Activated CD8-positive, alpha-beta memory T cell treated with anti-CD3 and anti-CD28 coated beads, Interleukin-2, amount 50 U/mL, for 48 hours (primary cell): ENCODE measurements at places on chromosomes 2 and 18.

GRCh38 chr2:178506949-178507348 lies 26.7 kb downstream of the PLEKHA3 start:
- no peak for DNase-seq

DNA sequence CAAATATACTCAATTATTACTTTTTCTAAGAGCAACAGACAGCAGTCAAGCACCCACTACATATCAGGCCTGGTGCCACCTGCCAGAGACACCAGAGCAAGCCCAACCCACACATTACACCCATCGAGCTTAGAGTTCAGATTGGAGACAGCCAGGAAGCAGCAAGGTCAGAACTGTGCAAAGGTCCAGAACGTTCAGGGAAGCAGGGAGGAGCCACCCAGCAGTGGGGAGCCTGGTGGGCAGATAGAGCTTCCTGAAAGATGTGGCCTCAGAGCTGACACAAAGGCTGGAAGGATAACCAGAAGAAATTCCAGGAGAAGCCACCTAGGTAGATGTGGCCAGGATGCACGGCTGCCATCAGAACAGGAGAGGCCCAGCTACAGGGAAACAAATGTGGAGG lies 440.5 kb upstream of the ID2 start:
- DNase-seq: no peak

DNA sequence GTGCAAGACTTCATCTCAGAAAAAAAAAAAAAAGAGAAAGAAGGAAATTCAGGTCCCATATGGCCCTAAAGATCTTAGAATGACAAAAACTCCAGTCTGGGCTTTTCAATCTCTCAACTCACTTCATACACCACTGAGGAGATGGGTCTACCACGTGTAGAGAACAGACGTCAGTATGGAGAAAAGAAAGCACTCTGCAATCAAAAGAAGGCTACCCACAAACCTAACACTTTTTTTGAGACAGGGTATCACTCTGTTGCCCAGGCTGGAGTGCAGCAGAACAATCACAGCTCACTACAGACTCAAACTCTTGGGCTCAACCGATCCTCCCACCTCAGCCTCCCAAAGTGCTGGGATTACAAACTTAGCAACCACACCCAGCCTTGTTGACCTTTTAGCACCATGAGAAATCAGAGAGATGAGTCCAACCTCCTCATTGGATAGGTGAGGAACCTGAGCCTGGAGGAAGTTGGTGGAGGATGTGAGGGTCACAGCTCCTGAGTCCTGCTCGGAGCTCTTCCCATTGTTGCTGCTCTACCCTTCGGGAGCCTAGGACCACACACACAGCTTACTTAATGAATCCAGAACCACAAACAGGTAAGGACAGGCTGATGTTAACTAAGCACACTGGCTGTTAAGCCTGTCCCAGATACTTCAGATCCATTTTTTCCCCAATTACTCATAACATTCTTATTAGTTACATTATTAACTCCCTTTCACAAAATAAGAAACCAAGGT lies 23.7 kb downstream of the TBC1D8 start:
- no peak for DNase-seq

GRCh38 chr18:36441426-36442240 lies 144.1 kb downstream of the FHOD3 start:
- DNase-seq: no peak

DNA sequence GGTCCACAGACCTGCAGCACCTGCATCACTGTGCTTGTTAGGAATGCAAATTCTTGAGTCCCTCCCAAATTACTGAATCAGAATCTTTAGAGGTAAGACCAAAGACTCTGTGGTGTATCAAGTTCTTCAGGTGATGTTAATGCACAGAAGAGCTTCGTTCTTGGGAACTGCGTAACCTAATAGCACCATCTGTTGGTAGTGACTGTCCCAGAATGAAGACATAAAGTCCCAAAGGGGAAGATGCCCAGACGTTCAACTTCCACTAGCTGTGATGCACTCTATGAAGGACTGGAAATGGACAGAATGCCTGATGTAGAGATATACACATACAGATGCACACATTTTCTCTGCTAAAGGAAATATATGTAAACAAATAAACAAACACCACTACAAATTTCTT lies 576.0 kb downstream of the LRP1B start:
- no peak for DNase-seq

GRCh38 chr2:224937887-224938286 lies 104.4 kb downstream of the DOCK10 start:
- no peak for DNase-seq

DNA sequence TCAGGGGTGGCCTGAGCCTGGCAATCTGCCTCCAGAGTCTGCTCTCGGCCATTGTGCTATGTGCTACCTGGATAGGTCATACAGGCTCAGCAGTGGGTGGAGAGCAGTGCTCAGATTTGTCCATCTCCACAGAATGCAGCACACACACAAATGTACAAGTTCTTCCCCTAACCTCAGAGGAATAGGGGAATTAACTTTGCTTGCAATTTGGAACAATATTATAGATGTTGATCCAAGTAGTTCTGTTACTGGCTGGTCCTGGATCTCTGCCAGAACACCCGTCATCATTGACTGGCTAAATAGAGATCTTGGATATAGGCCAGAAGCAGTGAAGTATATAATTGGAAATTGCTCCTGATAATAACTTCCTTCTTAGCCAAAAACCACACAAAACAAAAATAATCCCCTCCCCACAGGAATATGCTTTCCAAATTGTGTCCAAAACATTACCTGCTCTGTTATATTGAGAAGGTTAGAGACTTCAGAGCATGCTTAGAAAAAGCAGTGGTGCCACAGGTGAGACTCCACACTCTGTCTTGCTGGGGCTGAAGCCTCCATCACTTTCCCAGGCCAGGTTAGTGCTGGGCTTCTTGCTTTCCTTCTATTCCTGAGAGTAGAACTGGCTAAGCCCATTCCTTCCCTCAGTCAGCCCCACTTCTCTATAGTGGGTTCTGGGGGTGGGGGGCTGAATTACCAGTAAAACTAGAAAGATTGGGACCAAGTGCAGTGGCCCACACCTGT lies 38.8 kb downstream of the NCAPH start:
- no peak for DNase-seq

DNA sequence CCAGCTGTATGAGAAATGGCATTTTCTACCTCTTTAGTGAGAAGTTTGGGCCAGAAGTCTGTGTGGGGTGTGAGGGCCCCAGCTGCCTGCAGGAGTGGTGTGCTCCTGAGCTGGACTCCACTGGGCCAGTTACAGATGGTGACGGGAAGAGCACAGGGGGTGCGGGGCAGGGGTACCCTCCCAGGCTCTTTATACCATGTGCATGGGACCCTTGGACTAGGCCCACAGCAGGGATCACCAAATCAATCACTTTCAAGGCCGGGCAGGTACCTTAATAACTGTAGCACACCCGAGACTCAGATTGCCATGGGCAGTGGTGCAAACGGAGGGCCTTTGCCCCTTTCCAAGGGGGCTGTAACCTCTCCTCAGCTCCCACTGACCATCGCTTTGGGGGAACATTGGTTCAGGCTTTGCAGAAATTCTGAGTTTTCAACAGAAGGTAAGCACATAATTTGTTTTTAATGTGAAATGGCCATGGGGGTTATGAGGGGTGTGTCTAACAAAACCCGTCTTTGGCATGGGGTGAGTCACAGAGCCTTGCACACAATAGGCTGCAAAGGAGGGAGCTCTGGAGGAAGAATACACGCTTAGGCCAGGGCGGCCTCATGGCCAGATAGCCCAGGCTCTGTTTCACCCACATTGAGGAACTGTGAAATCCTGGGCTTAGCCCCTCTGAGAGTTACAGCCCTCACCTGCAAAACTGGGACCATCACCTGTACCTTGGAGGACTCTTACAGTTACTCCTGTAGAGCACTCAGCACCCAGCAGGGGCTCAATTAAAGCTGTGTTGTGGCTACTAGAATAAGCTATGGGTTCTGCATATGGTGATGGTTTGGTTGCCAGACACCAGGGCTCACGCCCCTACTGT lies 141.0 kb upstream of the BCL2L11 start:
- no peak for DNase-seq

GRCh38 chr2:1777781-1778180 lies 33.5 kb upstream of the PXDN start:
- no peak for DNase-seq

DNA sequence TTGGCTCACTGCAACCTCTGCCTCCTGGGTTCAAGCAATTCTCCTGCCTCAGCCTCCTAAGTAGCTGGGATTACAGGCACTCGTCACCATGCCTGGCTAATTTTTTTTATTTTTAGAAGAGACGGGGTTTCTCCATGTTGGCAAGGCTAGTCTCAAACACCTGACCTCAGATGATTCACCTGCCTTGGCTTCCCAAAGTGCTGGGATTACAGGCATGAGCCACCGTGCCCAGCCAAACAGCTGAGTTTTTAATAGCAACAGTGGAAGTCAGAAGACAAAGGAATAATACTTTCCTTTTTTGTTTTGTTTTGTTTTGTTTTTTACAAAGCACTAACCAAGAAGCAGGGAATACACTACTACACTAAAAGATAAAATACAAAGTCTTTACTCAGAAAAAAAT lies 16.9 kb downstream of the GPR75 start:
- no peak for DNase-seq

- no peak for DNase-seq
Measured at GRCh38 chr18:48191494-48191893, 217.7 kb downstream of the ZBTB7C start.

DNA sequence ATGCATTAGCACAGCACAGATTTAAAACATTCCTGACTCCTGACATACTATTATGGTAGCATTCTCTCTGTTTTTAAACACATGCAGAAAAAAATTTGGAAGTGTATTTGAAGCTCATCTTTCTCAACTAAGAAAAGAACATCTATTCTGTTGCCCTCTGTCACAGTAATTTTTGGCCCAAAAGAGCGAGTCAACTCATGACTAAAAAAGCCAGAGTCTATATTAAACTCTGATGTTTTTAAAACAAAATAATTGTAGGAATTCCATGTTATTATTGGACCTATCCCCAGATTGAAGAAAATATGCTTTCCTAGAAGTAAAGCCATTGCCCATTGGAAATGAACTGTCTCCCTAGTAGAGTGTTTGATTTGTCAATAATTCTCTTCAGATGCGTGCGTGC lies 96.7 kb downstream of the CRIM1 start:
- no peak for DNase-seq

GRCh38 chr18:47754311-47755101 lies 176.0 kb downstream of the SMAD2 start:
- DNase-seq: peak; percentile 92

- no peak for DNase-seq
Measured at GRCh38 chr2:136255127-136255526, 137.2 kb upstream of the CXCR4 start.

GRCh38 chr2:3280197-3280596 lies 97.4 kb downstream of the EIPR1 start:
- no peak for DNase-seq

- DNase-seq: no peak
Measured at GRCh38 chr18:67525328-67526099, 9.0 kb upstream of the DSEL start.

GRCh38 chr2:240356700-240357640 lies 78.5 kb upstream of the GPC1 start:
- DNase-seq: no peak

- no peak for DNase-seq
Measured at GRCh38 chr18:38868757-38869156, 1303.2 kb upstream of the CELF4 start.

- DNase-seq: no peak
Measured at GRCh38 chr18:6537475-6537874, 122.8 kb upstream of the L3MBTL4 start.

GRCh38 chr2:47309472-47309951 lies 93.4 kb upstream of the MSH2 start:
- DNase-seq: no peak

DNA sequence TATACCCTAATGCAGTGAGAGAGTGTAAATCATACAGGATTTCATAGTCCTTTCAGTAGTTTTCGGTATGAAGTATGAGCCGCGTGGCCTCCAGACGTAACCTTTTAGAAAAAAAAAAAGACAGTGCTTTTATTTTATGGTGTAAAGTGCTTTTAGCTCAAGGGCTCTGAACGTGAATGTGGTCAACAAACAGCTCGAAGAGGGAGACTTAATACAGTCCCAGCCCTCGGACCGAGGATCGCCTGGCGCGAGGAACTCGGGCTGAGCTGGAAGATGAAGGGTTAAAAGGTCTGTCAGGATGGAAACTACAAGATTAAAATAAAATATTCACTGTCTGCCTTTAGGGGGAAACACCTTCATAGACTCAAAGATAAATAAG lies 4.0 kb upstream of the BCL11A start:
- DNase-seq: no peak

- DNase-seq: no peak
Measured at GRCh38 chr2:119713819-119714490, 35.0 kb downstream of the TMEM177 start.

DNA sequence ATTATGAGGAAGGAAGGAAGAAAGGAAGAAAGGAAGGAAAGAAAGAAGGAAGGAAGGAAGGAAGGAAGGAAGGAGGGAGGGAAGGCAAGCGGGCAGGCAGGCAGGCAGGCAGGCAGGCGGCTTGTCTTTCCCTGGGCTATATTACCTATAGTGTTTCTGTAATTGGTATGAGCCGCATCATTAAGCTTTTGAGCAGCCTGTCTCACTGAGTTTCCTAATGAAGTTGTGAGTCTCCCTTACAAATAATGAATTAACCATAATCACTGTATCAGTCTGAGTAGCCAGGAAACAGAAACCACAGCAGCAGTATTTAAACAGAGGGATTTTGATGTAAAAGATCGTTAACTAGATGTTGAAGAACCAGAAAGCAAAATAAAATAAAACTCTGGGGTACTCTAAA lies 11.8 kb upstream of the SULT1C3 start:
- DNase-seq: no peak

DNA sequence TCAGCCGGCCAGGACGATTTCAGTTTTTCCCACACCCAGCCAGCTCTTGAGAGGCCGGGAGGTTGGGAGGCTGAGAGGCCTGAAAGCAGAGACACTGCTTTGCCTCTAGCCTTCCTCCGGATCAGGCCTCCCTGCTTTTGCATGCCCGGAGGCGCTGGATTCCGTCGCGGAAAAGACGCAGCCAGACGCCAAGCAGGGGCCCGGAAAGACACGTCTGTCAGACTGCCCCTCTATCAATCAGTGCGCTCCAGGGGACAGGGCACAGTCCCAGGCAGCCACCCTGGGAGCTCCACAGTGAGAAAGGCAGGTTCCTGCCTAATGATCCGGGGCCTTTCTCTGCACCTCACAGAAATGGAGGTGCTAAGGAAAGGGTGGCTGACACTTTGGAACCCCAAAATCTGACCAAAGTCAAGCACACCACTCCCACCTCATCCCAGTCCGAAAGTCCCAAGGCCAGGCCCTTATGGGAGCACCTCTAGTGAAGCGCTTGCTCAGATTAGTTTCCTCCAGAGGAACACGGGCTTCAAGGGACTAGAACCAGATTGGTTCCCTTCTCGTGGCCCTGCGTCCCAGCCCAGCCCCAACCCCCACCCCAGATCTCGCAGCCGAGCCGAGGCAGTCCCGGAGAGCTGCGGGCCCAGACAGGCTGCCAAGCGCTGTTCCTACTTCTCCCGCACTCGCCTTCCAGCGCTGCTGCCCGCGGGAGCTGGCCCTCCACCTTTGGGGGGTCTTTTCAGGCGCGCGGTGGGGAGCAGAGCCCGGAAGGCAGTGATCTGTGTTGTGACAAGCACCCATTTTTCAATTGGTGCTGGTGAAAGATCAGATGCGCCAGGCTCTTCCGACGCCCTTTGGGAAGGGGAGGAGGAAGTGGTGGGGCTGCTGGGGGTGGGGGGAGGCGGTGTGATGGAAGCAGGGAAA lies 5.0 kb downstream of the DLX1 start:
- DNase-seq: peak; percentile 61

- DNase-seq: no peak
Measured at GRCh38 chr2:217120429-217120828, 260.6 kb upstream of the TNP1 start.
